ENCODE measurements at places on chromosomes 11 and 22. TPM values are rescaled to one million over a fixed set of nuclear protein-coding genes. Genes with fewer than 3 reads are reported as not detected.

WDR74 gene
- total RNA-seq = 36.8 TPM

TPCN2 gene
- 11.5 TPM for total RNA-seq

CABP2 gene
- not detected for total RNA-seq

MMP11 gene
- 10.8 TPM for total RNA-seq

HARBI1 gene
- total RNA-seq = 1.0 TPM

TEX54 gene
- total RNA-seq = not detected

RAB39A gene
- 0.72 TPM for total RNA-seq

MUC5B gene
- total RNA-seq = 159 TPM

PVALB gene
- total RNA-seq = 12.5 TPM

SULT4A1 gene
- total RNA-seq = 0.92 TPM

SLC1A2 gene
- 2.2 TPM for total RNA-seq

OR8G5 gene
- total RNA-seq = not detected

C1QTNF4 gene
- total RNA-seq = 5.3 TPM

ROBO4 gene
- 23.3 TPM for total RNA-seq

NUP160 gene
- total RNA-seq = 52.5 TPM

ARHGEF12 gene
- 134 TPM for total RNA-seq

FOLR2 gene
- 5.6 TPM for total RNA-seq

ELMOD1 gene
- total RNA-seq = 3.2 TPM

CRYBB3 gene
- total RNA-seq = not detected

ABCG4 gene
- 0.31 TPM for total RNA-seq

MAPK8IP1 gene
- 12.7 TPM for total RNA-seq

NCAM1 gene
- 160 TPM for total RNA-seq

CST6 gene
- total RNA-seq = 2.3 TPM

OR4A16 gene
- not detected for total RNA-seq

CELF1 gene
- total RNA-seq = 121 TPM

HEPN1 gene
- total RNA-seq = not detected

PATE4 gene
- total RNA-seq = not detected

PRDM10 gene
- total RNA-seq = 7.5 TPM

SLC22A12 gene
- total RNA-seq = not detected

C11orf98 gene
- 10.4 TPM for total RNA-seq

RBMXL2 gene
- not detected for total RNA-seq

PKDREJ gene
- 0.10 TPM for total RNA-seq

CHADL gene
- 5.9 TPM for total RNA-seq

MPZL3 gene
- 3.0 TPM for total RNA-seq

OR5A1 gene
- not detected for total RNA-seq

IL18 gene
- total RNA-seq = 5.2 TPM

CCDC81 gene
- total RNA-seq = 2.9 TPM

LRRC75B gene
- total RNA-seq = 7.6 TPM

OR51E1 gene
- 1.9 TPM for total RNA-seq

RIN1 gene
- 7.1 TPM for total RNA-seq

RIC3 gene
- total RNA-seq = 5.7 TPM

Measured in tongue (tissue), 3 donors.